ENCODE measurements at places on chromosomes 5 and 9.
A peak's percentile ranks its signal among the peaks of the same experiment; 100 is the strongest.

- DNase-seq, result peak; percentile 81
These were observed 6.4 kb downstream of the TSPAN17 start for GRCh38 chr5:176653401-176654385.

DNA sequence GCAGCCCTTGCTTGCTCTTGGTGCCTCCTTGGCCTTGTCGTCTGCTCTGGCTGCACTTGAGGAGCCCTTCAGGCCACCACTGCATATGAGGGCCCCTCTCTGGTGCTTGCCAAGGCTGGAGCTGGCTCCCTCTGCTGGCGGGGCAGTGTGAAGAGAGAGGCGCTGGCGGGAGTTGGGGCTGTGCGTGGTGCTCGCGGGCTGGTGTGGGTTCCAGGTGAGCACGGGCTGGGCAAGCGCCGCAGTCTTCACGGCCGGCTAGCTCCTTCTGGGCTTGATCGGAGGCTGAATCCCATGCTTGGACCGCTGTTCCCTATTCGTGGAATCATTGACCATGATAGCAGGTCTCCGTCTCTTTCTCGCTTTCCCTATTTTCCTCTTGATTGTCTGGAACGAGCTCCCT lies 56.5 kb downstream of the XRCC4 start:
- DNase-seq, result no peak

DNA sequence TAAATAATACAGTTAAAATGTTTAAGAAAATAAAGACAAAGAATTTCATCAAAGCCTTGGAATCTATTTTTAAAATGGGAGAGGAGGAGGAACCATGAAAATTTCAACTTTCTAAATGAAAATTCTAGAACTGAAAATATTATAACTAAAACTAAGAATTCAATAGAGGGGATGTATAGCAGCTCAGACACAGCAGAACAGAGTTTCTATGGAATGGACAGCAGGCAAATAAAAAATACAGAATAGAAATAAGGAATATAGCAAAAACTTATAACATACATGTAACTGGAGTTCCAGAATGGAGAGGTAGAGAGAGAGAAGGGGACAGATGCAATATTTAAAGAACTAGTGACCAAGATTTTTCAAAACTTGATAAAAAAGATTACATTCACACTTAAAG lies 1.4 kb upstream of the RANBP17 start:
- DNase-seq, result no peak

GRCh38 chr5:16431490-16431889 lies 34.1 kb downstream of the ZNF622 start:
- DNase-seq, result no peak
